WERI-Rb-1 (cell line): ENCODE measurements at places on chromosomes 11 and 22.
A peak's percentile ranks its signal among the peaks of the same experiment; 100 is the strongest.

DNA sequence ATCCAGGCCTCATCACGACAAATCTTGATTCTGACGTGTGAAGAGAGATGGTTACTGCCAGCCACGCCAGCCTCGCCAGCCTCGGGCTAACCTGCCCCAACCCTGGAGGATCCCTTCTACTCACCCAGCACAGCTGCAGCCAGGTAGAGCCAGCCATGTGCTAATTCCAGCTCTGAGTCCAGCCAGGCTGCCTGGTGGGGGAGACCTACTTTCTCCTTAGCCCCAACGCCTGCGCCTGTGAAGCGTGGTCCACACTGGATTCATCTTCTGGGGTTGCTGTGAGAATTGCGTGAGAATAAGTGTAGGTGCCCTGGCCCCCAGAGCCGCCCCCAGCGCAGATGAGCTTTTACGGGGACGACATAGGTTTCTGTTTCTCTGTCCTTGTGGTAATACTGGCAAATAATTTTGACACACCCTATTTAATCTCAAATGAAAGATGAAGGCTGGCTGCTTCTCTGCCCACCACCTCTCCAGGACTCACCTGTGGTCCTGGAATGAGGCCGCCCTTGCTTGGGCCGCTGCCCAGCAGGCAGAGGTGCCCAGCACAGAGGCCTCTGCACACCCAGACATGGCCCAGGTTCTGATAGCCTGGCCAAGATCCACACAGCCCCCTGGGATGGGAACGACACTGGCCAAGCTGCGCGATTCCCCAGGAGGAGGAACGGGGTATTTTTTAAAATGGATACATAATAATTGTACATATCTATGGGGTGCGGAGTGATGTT is 528.4 kb downstream of the TBC1D22A start:
- DNase-seq, result peak; percentile 7

DNA sequence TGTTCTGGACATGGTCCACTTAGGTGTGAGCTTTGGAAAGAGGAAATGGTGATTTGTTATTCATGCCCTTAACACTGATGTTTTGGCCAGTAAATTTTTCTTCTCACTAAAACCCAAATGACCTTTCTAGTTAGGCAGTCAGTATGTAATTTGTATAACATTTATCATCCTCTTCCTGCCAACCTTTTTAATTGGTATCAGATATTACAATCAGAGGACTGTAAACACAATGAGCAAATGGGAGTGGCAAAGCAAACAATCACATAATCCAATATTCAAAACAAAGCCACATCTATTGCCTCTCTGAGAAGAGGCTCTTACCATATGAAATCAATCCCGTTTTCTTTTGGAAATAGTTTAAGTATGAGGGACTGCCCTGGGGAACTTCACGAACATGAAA is 49.1 kb downstream of the BBOX1 start:
- no peak for DNase-seq

GRCh38 chr11:42205518-42205917 is 746.1 kb upstream of the LRRC4C start:
- no peak for DNase-seq

DNA sequence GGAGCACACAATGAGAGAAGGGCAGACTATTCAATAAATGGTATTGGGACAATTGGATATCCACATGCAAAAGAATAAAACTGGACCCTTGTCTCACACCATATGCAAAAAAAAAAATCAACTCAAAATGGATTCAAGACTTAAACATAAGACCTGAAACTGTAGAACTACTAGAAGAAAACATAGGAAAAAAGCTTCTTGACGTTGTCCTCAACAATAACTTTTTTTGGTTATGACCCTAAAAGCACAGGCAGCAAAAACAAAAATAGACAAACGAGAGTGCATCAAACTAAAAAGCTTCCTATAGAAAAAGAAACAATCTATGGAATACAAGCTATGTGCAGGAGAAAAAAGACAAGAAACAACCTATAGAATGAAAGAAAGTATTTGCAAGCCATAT is 37.1 kb upstream of the EED start:
- no peak for DNase-seq

DNA sequence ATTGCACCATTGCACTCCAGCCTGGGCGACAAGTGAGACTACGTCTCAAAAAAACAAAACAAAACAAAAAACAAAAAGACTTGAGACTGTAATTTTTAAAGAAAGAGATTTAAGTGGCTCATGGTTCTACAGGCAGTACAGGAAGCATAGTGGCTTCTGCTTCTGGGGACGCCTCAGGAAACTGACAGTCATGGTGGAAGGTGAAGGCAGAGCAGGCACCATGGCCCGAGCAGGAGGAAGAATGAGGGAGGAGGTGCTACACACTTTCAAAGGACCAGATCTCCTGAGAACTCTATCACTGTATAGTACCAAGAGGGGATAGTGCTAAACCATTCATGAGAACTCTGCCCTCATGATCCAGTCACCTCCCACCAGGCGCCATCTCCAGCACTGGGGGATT is 52.0 kb downstream of the CBL start:
- DNase-seq, result no peak

DNA sequence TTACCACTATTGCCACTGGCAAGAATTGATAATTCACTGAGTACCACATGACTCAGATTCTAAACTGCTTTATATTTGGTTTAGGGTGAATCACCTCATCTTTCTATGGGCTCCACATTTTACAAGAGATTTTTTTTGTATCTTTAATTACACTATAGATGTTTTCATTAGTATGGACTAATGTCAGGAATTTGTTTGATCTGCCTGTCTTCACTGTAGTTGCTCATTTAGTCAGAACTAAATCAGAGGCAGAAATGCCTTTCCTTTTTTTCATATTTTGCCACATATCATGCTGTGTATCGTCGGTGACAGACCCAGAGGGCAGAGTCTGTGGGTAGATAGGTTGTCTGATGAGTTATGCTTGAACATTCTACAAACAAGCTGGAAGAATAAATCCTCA is 524.1 kb downstream of the METTL15 start:
- DNase-seq, result no peak

GRCh38 chr22:48886604-48887393 is 940.9 kb downstream of the BRD1 start:
- DNase-seq, result peak; percentile 31

DNA sequence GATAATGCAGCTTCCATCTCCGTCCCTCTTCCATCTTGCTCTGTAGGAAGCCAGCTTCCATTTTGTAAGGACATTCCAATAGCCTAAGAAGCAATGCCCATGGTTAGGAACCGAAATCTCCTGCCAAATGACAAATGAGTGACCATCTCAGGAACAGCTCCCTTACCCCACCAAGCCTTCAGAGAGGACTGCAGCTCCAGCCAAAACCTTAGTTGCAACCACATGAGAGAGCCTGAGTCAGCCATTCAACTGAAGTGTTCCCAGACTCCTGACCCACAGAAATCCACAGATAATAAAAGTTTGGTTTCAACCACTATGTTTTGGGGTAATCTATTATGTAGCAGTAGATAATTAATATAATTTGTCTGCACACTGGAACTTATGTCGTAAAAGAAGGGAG is 51.7 kb upstream of the LDLRAD3 start:
- no peak for DNase-seq

DNA sequence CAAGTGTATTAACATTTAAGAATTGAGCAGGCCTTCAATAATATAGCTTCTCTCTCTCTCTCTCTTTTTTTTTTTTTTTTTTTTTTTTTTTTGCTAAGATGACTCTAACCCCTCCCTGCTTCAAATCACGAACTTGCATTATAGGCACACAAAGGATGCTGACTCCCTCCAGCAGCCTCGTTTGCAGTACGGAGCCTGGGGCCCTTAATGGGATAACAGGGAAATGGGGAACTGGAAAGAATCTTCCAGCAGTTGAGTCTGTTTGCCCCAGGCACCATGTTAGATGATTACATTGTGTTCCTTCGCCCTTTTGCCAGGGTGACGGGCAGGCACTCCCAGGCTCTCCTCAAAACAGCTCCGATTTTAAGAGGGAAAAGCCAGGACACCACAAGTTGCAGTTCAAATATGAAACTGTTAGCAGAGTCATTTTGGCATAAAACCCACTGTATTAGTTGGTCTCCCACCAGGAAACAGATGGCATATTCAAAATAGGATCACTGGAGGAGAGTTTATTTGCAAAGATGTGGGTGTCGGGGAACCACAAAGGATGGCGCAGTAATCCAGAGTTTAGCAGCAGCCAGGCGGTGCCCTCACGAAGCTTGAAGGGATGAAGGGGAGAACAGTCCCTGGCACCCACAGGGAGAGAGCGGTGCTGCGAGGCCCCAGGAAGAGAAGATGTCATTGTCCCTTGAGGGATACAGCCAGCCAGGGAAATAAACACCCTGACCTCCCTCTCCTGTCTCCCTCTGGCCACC is 26.5 kb upstream of the TREH start:
- no peak for DNase-seq

DNA sequence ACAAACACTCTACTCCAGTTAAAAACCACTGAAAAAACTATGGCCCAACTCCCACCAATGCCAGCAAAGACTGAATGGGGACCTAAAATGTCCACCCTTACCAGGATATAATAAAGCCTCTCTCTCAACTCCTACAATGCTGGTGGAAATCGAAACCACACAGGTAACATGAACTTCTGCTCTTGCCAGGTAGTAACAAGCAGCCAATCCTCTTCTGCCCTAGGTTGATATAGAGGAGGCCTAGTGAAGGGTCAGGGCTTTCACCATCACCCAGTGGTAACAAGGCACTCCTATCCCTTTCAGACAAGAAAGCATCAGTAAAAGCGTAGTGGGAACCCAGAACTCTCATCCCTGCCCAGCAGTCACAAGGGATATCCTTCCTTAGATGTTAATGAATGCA is 22.6 kb downstream of the DCUN1D5 start:
- no peak for DNase-seq

DNA sequence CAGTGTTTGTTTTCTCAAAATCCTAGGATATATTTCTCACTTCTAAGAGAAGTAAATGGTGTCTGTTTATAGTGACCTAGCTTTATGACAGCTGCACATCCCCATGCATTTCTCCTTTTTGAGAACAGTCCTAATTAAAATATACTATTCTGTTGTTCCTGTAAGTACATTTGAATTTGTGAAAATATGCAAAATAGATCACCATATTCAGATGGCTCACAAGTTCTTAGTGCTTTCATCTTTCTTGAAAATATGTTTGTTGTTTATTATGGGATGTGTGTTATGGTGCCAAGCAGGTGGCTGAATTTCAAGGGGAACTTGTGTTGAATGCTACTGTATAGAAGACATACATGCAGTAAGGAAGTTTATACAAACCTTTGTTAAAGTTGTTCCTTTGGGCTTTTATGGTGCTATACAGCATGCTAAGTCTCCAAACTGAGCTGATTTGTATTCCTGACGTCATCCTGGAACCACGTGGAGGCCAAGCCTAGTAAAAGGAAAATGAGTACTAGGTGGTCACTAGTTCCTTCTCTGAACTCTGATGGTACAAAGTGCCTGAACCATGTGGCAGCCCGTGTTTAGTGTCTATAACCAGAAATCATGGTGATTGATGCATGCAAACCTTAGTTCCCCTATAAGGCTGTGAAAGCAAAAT is 7.8 kb upstream of the VSTM5 start:
- no peak for DNase-seq

GRCh38 chr22:46078241-46079092 is 71.9 kb upstream of the PPARA start:
- DNase-seq, result no peak

GRCh38 chr11:1556278-1556902 is 15.7 kb downstream of the DUSP8 start:
- DNase-seq, result no peak

- no peak for DNase-seq
Measured at GRCh38 chr11:8235925-8236324, 27.8 kb downstream of the LMO1 start.

- DNase-seq, result no peak
Measured at GRCh38 chr22:40855071-40855978, 1.1 kb downstream of the ST13 start.

- DNase-seq, result no peak
Measured at GRCh38 chr22:44224166-44224565, 43.4 kb downstream of the PARVG start.

DNA sequence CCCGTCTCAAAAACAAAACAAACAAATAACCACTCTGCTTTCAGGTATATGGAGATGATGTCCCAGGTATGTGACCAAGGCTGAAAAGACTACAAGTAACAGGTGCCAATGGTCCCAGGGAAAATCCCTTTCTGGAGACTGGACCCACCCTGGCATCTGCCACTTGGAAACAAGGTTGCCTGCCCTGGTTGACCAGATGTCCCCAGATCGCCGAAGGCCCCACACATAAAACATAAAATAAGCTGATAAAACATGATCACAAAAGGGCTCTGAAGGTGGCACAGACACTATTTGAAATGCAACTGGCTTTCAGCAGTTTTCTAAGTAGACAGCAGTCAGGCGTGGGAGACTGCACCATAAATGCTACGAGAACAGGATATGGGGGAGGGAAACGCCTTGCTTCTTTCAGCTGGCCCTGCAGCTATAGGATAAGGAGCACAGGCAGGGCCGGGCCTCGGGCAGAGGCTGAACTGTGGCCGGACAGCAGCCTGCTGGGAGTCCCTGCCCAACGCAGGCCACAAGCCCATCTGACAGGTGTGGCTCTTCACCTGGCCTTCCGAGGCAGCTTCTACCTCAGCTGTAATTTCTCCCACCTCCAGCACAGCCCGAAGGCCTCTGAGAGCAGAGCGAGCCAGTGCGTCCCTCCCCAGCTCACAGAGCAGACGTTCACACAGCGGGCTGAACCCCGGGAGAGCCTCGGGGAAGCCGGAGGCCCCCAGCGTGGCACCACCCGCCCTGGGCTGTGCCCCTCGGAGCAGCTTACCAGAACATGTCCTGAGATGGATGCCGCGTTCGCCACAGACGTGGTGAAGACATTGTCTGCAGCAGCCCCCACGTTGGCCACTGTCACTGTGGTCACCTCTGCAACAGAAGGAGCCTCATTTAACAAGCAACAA is 4.0 kb downstream of the DEAF1 start:
- DNase-seq, result no peak

DNA sequence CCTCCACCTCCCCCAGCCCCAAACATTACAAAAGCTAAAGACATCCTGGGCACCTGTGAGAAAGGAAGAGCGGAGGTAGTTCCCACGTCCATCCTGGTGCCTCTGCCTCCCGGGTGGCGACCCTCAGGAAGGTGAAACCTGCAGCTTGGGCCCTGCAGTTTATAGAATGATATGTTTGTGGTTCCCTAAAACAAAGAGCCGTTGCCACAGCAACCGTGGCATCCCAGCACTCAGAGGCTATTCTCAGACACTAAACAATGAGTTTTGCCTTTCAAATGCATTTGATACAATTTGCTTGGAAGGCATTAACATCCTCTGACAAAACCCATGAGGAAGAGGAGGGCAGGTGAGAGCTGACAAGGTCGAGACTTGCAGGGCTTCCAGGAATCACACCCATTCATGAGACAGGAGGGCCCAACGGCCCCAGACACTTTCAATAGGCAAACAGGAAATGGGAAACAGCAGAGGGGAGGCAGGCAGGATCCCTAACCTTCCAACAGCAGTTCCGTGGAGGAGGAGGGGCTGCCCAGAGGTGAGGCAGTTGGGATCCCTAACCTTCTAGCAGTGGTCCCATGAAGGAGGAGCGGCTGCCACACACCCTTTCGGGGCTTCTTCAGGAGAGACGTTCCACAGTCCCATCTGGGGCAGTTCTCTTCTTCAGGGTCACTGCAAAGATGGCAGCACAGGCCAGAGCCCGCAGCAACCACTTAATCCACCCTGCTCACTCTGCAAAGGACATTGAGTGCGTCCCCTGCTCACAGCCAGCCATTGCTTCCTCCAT is 379.2 kb downstream of the SHANK2 start:
- no peak for DNase-seq

GRCh38 chr11:29200791-29201562 is 815.9 kb downstream of the KCNA4 start:
- DNase-seq, result no peak

GRCh38 chr22:32622004-32622743 is 147.6 kb downstream of the FBXO7 start:
- DNase-seq, result no peak
